ENCODE measurements at places on chromosomes 16 and 17.

GRCh38 chr17:80485846-80486245, 9.4 kb upstream of the NPTX1 start:
- DNase-seq, result no peak

- DNase-seq, result no peak
Measured at GRCh38 chr17:78905116-78905515, 2.1 kb upstream of the CEP295NL start.

- DNase-seq, result no peak
Measured at GRCh38 chr17:7559320-7560171, 996 bp downstream of the TNFSF13 start.

- DNase-seq, result no peak
Measured at GRCh38 chr16:14283786-14284185, 212.7 kb downstream of the MRTFB start.

- no peak for DNase-seq
Measured at GRCh38 chr16:12188061-12188934, 211.8 kb downstream of the SNX29 start.

GRCh38 chr17:8436169-8436843, 622 bp downstream of the NDEL1 start:
- DNase-seq, result peak; percentile 35

GRCh38 chr17:30413109-30413508, 34.4 kb downstream of the CPD start:
- DNase-seq, result no peak

DNA sequence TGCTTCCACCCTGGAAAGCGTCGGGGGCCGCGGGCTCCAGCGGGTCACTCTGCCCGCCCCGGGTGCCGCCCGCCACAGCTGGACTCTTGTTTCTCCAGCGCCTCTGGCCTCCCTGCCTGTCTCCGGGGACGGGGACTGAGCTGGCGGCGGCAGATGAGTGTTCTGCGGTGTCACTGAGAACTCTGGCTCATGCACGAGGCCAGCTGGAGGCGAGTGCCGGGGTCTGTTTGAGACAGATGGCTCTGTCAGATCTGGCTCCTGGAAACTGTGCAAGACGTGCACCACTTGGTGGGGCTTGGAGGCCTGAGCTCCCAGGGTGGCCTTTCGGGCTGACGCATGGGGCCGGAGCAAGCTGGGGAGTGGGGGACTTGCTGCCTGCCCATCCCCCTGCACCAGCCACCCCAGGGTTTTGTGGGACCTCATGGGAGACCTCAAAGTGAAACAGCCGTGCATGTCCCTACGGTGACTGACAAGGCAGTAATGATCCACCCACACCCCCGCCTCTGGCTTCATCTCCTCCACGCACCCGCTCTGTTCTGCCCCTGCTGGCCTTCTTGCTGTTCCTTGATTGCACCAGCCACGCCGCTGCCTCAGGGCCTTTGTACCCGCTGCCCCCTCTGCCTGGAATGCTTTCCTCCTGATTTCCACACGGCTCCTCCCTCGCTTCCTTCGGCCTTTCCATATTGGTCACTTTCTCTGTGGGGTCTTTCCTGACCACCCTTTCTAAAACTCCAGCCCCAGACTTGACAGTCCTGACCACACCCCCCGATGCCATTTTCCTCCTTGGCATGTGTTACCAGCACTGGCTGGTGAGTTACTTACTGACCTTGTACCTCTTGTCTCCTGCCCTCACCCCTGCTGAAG, 174.9 kb upstream of the CIBAR2 start:
- no peak for DNase-seq

GRCh38 chr16:81786321-81786720, 7.2 kb downstream of the PLCG2 start:
- DNase-seq, result no peak

DNA sequence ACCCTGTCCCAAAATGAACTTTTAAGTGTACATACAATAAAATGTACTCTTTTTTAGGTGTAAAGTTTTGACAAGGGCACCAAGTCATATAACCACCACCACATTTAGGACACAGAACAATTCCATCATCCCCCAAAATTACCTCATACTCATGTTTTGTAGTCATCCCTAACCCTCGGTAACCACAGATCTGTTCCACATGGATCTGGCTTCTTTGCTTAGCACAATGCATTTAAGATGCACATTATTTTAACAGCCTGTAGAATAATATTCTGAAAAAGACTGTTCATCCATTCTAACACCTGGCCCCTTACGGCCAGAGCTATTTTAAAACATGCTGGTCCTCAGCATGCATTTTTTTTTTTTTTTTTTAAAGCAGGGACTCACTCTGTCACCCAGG, 25.2 kb upstream of the CFAP20 start:
- DNase-seq, result no peak

GRCh38 chr16:90048737-90049330, 28.3 kb downstream of the PRDM7 start:
- DNase-seq, result no peak

GRCh38 chr17:36777118-36777517, 160.2 kb upstream of the LHX1 start:
- no peak for DNase-seq

- no peak for DNase-seq
Measured at GRCh38 chr17:81635431-81635830, 1.5 kb downstream of the NPLOC4 start.

DNA sequence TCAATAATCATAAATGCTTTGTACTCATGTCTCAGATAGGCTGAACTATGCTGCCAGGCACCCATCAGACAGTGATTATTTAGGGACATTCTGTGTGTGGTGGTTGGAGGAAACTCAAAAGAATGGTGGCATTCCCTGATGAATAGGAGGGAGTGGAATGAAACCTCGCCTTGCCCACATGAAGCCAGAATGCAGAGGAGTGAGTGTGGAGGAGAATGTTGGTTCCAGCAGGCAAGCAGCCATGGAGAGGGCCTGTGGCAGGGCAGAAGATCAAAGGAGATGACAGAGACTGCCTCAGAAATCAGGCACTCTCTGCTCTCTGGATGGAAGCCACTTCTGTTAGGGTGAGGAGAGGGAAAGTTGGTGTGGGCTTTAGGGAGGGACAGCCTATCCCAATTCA, 22.5 kb downstream of the KCTD19 start:
- no peak for DNase-seq

DNA sequence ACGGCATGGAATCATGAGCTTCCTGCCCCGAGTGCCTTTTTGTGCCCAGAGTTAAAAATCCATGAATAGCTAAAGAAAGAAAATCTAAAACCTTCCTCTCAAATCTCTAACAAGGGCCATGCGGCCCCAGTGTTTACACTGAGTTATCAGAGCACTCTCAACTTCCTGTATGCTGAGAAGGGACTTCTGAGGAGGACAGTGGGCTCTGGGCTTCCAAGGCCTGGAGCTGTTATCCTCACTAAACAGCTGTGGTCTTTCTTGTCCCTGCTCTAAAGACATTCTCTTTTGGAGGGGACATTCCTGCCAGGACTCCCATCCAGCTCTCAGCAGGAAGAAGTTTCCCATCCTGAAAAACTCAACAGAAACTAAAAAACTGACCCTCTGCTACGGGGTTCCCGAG, 135.6 kb downstream of the AATF start:
- DNase-seq, result no peak

- DNase-seq, result no peak
Measured at GRCh38 chr16:53844804-53845203, 140.8 kb downstream of the FTO start.

- DNase-seq, result no peak
Measured at GRCh38 chr17:82463391-82463790, 4.8 kb downstream of the NARF start.

- DNase-seq, result no peak
Measured at GRCh38 chr16:57998486-57998885, 2.0 kb downstream of the ZNF319 start.

DNA sequence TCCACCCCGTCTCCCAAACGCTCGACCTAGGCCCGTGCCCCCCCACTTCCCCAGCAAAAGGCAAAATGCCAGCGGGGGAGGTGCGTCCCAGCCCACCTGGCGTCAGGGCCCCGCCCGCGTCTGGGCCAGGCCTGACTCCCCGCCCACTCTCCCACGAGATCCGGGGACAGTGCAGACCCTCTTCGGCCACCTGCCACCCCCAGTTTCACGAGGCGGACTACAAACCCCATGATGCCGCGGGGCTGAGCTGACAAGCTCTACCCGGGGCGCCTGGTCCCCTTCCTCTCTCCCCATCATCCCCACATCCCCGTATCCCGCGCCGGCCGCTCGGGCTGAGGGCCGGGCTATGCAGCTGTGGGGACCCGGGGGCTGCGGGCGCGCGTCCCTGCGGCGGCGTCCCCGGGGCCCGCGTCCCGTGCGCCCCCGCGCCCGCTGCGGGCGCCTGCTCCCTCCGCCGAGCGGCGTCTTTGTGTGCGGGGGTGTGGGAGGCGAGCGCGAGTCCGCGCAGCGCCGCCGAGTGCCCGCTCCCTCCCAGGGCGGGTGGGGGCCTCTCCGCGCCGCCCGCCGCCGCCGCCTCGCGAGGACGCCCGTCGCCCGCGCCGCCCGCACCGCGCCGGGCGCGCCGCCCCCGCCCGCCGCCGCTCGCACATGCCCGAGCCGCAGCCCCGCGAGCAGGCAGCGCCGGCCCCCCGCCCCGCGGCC, at the start of gene ANKRD13B:
ANKRD13B (plus strand) TSS at position 283 of the 702 bp plus-strand sequence. CDS start 490 bp downstream, outside the sequence.
- no peak for DNase-seq

DNA sequence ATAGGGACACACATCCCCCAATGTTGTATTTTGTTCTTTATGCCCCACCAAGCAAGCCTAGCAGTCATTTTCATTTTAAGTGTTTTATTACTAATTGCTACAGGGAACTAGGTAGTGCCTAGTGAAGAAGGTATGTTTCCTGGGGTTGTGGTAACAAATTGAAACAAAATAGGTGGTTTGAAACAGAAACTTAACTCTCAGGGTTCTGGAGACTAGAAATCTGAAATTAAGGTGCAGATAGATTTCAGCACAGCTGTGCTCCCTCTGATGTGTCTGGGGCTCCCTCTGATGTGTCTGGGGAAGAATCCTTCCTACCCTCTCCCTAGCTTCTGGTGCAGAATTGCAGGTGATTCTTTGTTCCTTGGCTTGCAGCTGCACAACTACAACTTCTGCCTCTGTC, 390.1 kb downstream of the ZFHX3 start:
- DNase-seq, result no peak
